NCI-H2029 (cell line): ENCODE measurements at places on chromosomes 4 and X.

DNA sequence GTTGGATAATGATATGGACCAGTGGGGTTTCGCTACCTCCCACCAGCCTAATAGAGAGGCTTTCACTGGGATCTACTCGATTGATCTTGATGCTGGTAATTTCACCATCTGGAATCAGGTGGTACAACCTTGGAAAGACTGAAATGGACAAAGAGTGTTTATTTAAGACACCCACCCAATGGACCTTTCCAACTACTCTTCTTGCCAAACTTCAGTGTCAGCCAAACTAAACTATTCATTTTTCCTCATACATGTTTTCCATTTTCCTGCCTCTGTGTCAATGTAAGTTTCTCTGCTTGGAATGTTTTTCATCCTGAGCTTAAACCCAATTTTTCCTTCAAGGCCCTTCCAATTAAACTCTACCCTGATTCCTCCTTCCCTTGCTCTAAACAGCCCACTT lies 92.6 kb downstream of the LNX1 start:
- DNase-seq, result no peak

DNA sequence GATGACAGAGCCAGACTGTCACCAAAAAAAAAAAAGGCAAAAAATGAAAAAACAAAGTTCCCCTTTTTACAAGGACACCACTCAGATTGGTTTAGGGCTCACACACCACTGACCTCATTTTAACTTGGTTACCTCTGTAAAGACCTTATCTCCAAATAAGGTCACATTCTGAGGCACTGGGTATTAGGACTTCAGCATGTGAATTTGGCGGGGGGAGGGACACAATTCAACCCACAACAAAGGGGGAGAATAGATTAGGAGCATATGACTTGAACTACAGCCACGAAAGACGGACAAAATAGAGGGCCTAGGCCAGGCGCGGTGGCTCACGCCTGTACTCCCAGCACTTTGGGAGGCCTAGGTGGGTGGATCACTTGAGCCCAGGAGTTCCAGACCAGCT lies 31.0 kb upstream of the ARAF start:
- no peak for DNase-seq

GRCh38 chr4:84578540-84579402 lies 4.2 kb upstream of the CDS1 start:
- DNase-seq, result peak; percentile 1

DNA sequence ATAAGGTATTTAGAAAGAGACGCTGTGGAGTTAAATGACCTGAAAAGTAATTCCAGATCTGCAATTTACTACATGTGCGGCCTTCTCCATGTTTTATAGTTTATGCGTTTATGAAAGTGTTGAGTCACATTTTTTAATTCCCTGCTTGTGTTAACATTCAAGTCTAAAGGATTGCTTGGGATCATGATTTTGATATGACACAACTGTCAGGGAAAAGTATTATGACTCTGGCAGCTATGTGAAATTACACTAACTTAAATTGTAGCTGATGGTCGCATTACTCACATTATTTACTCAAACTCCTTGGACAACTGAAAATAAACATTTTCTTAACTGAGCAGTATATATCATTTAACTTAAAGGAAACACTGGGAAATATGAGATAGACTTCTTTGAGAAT lies 14.3 kb upstream of the GABRB1 start:
- DNase-seq, result no peak

DNA sequence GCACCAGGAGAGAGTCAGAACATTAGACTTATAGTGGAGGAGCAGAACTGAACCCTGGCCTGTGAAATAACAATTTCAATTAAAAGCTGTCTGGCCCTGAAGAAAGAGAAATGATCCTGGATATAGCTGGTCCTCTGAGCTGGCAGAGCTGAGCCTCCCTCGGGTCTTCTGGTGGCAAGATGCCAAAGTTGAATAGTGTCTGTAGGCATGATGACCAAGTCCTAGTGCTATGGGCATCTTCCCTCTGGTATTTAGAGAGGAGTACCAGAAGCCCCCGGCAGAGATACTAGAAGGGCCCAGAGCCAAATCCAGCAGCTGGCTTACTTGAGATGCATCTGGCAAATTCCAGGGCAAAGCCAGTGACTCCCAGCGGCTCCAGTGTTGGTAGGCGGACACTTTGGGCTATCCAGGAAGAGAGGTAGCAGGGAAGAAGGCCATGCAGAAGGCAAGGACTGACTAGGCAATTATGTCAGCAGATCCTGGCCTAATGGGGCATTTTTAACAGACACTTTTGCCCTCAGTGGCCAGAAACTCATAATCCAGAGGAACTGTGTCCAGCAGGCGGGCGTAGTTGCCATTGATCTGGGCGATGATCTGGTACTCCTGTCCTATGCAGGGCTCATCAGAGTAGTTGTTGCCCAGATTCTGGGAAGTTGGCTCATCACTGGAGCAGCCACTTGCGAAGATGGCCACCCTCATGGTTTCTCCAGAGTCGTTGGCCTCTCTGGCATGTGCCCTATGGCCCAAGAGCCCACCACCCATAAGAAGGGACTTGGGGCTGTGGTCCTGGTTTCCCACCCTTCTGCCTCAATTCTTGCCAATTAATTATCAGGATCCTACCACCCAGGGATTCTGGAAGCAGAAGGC lies 17.9 kb downstream of the VSIG4 start:
- no peak for DNase-seq

- DNase-seq, result no peak
These were observed 106.6 kb upstream of the PCDH18 start for GRCh38 chr4:137638934-137639333.

- DNase-seq, result no peak
These were observed 165.6 kb downstream of the PTTG2 start for GRCh38 chr4:38125816-38126215.
